ENCODE measurements at places on chromosomes 6 and 20.

DNA sequence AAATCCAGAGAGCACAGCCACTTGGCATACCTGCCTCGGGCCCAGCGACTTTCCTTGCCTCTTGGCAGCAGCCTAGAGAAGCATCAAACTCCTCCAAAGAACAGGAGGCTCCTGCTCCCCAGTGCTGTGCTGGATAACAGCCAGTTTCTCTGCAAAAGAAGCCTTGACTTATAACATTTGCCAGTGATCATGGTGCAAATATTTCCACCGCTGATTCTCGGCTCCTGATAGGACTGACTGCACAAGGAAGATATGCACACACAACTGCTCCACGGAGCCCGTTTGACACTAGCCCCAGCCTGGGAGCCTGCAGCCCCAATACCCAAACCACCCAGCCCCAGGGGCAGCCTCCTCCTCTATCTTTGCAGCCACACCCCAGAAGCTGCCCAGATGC lies 17.5 kb downstream of the ACSS1 start:
- DNase-seq: no peak

DNA sequence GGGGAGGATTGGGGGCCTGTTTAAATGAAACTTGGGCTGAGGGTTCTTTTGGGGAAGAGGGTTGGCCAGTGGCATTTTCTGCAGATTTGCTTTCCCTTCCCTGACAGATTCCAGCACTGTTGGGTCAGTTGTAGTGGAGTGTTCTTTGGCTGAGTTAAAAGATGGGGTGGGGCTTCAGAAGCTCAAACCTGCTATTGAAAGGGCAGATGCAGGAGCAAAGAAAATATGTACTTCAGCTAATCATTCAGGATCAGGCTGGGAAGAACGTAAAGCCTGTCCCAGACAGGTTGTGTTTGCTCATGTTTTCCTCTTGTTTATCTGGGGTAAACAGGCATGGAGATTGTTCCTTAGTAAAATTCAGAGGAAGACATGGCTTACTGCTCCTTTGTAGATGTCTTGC lies 2.5 kb downstream of the SASH1 start:
- no peak for DNase-seq

GRCh38 chr6:137861550-137862337 lies 5.3 kb upstream of the TNFAIP3 start:
- no peak for DNase-seq

DNA sequence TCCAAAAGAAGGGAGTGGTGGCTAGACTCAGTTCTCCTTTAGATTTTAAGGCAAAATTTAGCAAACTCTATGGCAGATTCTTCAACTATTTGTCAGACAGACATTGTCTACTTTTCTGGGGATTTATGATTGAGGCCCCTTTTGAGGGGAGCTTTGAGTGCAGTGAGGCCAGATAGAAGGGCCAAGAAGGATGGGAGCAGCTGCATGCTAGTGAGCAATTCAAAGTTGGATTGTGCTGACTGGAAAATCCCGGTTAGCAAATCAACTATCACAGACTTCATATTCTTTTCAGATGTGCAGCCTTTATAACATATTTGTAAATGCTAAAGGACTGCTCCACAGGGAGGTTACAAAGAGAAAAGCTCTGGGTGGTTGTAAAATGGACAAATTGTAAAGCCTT lies 35.0 kb upstream of the ESR1 start:
- DNase-seq: no peak

DNA sequence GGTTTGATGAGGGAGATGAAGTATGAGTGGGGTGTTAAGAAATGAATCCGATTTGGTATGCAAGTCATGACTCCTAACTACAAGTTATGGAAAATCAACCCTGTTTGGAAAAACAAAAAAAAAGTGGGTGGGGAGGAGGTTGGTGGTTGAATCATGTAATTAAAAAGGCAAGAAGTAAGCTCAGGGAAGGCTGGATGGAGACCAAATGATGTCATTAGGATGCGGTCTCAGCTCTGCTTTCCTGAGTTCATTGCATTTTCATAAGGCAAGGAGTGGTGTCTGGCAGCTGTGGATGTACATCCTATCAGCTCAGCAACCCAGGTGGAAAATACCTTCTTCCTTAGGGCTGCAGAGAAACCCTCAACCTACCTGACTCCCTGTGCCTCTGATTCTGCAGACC lies 60.4 kb upstream of the AKAP12 start:
- no peak for DNase-seq

GRCh38 chr20:31430568-31431115 lies 9.8 kb upstream of the DEFB123 start:
- DNase-seq: no peak

GRCh38 chr6:215335-216034 lies 76.8 kb upstream of the DUSP22 start:
- DNase-seq: no peak

DNA sequence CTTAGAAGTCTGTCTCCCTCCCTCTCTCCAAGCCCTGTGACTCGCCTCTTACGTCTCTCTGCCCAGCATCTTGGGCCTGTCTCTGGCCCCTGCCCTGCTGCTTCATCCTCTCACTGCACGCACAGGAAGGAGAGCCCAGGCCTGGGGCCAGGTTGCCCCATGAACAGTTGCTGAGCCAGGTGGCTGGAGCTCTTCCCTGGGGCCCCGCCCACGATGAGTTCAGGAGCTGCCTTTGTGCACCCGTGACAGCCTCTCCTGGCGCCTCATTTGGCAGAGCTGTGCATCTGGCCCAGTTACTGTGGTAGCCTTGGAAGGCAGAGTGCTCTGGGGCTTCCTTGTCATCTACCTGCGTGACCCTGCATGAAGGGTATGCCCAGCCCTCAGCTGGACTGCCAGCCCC lies 44.5 kb downstream of the SLC52A3 start:
- DNase-seq: no peak

DNA sequence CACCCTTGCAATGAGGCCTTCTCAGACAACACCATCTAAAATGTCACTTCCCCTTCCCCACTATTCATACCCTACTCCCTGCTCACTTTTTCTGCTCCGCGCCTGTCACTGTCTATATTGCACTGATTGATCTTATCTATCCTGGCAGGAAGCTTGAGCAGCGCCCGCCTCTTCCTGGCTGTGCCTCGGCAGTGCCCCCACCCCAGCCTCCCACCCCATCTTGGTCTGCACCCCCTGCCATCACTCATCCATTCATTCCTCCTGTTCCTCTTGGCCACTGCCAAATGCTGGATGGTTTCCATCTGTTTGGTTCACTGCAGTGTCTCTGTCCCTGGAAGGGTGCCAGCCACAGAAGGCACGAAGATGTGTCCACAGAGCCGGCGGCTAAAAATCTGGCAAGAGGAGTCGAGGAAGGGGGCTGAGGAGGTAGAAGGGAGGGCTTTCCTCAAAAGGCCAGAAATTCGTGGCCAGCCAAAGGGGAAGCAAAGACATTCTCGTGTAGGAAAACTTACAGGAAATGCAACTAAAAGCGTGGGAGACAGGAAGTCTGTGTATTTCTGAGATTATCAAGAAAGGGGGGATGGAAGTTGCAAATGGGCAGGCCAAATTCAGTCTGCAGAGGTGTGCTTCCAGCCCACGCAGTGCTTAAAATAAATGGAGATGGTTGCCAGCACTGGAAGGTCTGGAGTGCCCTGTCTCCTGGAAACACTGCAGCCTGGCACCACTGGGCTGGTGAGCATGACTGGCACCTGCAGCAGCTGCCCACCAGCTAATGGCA lies 27.6 kb downstream of the SYNJ2 start:
- DNase-seq: peak; percentile 61

GRCh38 chr6:148868314-148868713 lies 121.5 kb downstream of the UST start:
- DNase-seq: no peak

GRCh38 chr20:38931984-38932383 lies 5.8 kb downstream of the FAM83D start:
- DNase-seq: no peak

DNA sequence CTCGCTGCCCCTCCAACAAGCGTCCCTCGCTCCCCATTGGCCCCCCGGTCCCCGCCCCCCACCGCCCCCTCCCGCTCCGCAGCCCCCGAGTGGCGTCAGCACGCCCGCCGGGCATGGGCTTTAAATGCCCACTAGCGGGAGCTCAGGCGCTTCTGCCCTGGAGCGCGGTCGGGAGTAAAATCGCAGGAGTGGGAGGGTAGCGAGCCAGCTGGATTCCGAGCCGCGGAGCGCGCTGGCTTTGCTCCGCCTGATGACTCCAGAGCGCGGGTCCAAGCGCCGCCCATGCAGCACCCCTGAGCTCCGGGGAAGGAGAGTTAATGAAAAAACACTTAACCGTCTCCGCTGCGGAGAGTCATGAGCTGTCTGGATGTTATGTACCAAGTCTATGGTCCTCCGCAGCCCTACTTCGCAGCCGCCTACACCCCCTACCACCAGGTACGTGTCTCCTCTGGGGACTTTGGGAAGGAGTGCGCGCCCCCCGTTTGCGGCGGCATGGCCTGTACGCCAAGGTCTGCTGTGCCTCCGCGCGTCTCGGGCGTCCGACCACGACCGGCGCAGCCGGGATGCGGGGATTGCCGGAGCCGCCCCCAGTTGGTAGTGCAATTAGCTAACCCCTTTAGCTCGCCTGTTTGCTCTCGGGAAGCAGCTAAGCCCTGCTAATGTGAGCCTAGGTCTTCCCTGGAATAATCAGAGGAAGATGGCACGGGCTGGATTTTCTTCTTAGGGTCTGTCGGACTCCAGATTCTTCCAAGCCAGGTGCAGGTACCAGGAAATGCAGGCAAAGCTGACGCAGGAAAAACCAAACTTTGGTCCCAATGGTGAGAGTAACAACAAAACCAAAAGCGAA lies at the start of gene VGLL2:
Gene VGLL2 (plus strand): TSS at position 149 of the 847 bp plus-strand sequence. CDS start 206 bp downstream, at position 355.
- DNase-seq: no peak

DNA sequence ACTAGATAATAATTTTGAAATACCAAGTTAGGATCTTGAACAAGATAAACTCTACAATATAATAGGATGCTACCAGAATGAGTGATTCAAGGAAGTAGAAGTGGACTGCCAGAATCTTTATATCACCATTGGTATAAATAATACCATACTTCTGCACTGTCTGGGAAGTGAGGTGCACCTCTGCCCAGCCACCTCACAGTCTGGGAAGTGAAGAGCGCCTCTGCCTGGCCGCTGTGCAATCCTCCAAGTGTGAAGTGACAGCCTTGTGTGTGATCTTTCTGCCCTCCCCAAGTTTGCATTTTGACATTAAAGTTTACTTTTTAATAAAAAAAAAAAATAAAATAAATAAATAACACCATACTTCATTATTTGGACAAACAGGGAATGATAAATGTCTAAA lies 18.8 kb downstream of the LATS1 start:
- no peak for DNase-seq

- DNase-seq: no peak
Measured at GRCh38 chr6:82183642-82184282, 63.8 kb downstream of the IBTK start.

- peak; percentile 64 for DNase-seq
Measured at GRCh38 chr6:166106076-166106686, 61.5 kb downstream of the TBXT start.

DNA sequence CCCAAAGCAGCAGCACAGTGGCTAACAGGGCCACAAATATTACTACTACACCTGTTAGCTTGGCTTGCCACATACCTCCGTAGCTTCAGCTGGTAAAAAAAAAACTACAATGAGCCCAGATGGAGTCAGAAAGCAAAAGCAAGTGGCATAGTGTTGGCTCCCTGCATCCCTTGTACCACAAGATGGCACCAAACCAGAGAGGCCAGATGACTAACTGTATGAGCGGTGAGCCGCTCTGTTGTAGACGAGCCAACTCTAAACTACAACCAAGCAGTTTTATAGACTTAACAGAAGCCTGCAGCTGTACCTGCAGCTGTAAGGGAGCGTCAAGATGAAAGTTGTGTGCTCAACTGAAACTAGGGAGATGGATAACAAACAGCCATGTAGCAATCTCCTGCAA lies 84.5 kb upstream of the MCHR2 start:
- no peak for DNase-seq

- no peak for DNase-seq
Measured at GRCh38 chr6:119182875-119183274, 104.4 kb upstream of the FAM184A start.
